Thoracic aorta (tissue), 2 donors: ENCODE measurements at places on chromosomes 16 and 17. TPM values are rescaled to one million over a fixed set of nuclear protein-coding genes. Genes with fewer than 3 reads are reported as not detected.

Gene EPX
- total RNA-seq = not detected

Gene KLHL10
- total RNA-seq = not detected

Gene CD300H
- not detected for total RNA-seq

Gene MYO15A
- 2.3 TPM for total RNA-seq

Gene NEUROD2
- not detected for total RNA-seq
